ENCODE measurements at places on chromosomes 6 and 20.

DNA sequence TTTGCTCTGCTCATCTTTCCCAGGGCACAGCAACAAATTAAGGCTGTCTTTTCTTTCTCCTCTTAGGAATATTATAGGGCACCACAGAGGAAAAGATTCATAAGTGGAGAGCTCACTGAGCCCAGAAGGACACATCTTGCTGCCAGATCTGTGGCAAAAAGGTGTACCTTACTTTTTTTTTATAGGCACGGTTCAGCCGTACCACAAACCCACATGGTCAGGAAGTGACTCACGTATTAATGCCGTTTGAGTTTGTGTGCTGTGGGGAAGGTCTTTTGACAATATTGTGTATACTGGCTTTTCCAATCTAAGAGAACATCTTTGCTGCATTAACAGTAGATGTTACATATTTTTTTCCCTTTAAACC is 28.4 kb downstream of the PAQR8 start:
- no peak for DNase-seq

DNA sequence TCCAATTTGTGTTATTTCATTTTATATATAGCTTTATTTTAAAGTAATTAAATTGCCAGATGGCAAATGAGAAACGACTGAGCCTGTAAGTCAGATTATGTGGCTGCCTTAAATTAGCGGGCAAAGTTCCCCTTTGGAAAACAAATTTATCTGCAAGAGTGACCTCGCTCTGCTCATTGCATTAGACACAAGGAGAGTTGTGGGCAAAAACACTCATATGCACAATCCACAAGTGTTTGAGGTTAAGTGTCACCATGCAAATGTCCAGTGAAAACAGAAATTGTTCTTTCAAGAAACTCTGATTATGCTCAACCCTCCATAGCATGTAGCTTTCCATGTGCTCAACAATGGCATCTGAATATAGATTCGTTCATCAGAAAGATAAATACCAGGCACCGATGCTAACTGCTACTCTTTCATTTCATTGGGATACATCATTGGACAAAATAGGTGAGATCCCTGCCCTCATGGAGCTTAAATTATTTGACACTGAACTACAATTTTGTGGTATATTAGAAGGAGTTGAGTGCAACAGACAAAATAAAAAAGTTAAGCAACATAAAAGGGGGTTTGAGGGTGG is 1.7 kb upstream of the NHSL1 start:
- DNase-seq = no peak

- no peak for DNase-seq
Measured at GRCh38 chr6:47789553-47789952, 7.7 kb downstream of the OPN5 start.

DNA sequence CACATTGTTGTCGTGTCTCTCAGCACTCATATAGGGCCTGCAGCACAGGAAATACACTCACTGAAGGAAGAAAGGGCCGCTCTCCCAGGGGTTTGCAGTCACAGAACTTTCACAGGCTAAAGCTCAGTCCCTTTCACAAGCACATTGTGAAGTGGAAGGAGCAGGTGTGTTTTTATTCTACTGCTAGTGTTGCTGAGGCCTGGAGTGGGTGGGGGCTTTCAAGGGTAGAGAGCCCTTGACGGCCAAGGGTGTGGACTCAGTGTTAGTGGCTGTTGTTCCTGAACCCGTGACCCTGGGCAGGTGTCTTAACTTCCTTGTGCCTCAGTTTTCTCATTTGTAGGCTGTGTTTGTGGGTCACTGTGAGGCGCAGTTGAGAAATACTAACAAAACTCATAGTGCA is 66.2 kb upstream of the SLC22A1 start:
- no peak for DNase-seq

GRCh38 chr20:57939499-57939898 is 229.7 kb upstream of the PMEPA1 start:
- DNase-seq = no peak

DNA sequence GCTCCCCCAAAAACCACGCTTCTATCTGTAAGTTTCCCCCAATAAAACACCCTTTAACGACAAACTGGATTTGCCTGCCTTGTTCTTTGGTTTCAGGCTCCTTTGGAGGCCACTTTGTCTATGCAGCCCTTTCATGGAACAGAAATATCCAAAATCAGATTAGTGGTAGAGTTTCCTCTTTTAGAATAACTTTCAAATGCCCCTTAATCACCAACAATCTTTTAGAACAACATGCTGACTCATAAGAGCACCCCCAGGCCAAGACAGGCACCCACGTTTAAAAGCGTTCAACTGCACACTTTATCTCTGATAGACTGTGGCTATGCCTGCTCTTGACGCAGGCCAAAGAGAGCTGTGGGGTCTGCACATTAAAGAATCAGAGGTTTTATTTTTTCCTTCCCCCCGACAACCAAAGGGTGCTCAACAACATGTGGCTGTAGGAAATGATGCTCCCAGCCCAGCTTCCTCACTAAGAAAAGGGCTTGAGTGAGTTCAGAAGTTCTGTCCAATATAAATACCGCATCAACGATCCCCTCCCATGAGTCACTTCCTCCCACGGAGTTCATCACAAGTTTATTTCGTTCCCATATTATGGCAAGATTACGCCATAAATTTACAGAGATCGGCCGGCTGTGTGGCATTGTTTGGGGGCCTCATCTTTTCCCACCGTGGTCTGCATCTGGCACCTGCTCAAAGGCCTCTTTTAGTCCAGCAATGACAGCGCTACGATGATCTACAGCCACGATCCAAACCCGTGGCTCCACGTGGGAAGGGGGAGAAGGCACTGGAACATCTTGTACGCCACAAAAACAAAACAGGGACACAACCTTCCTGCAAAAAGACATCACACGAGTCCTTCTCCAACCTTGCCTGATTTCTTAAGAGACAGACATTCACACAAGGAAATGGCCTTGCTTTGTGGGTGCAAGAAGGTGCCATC is 88.8 kb upstream of the NFATC2 start:
- DNase-seq = peak; percentile 83

- DNase-seq = no peak
Measured at GRCh38 chr20:35735826-35736470, 6.1 kb downstream of the RBM39 start.

- peak; percentile 74 for DNase-seq
Measured at GRCh38 chr6:5025911-5026819, 22.3 kb upstream of the RPP40 start.

GRCh38 chr6:6775074-6775473 is 186.6 kb downstream of the LY86 start:
- no peak for DNase-seq

DNA sequence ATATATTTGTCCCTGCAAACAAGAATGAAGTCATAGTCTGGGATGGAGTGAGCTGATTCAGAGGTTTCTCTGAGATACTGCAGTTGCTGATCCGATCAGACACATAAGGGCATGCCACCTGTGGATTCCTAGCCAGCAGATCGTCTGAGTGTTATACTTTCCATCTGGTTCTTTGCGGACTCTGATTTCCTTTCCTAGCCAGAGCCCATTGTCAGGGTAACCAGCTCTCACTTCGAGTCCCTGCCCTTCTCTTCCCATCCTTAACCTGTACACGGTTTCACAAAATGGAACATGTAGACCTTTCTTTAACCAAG is 100.9 kb downstream of the TMEM200A start:
- DNase-seq = no peak

GRCh38 chr6:24524805-24525204 is 30.0 kb downstream of the ALDH5A1 start:
- no peak for DNase-seq

DNA sequence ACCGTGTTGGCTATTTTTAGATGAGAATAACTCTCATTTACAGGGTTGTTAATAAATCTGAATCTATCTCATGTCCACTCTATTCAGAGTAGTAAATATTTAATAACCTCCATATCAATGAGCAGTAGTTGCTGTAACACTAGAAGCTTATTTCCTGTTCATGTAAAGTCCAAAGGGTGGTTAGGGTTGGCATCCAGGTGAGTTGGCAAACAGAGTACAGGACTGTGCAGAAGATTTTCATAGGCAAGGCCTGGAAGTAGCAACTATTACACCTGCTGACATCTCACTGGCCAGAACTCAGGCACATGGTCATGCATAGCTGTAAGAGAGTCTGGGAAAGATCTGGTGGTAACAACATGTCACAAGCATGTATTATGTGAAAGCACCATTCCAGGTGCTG is 147.5 kb downstream of the PHF3 start:
- no peak for DNase-seq

GRCh38 chr6:112155886-112156285 is 68.5 kb downstream of the FAM229B start:
- DNase-seq = no peak

- DNase-seq = no peak
Measured at GRCh38 chr20:2658414-2659354, 5.3 kb downstream of the IDH3B start.

GRCh38 chr6:29627755-29628418 is 5.1 kb downstream of the GABBR1 start:
- DNase-seq = peak; percentile 82

- DNase-seq = no peak
Measured at GRCh38 chr20:22490287-22491193, 93.8 kb downstream of the FOXA2 start.

DNA sequence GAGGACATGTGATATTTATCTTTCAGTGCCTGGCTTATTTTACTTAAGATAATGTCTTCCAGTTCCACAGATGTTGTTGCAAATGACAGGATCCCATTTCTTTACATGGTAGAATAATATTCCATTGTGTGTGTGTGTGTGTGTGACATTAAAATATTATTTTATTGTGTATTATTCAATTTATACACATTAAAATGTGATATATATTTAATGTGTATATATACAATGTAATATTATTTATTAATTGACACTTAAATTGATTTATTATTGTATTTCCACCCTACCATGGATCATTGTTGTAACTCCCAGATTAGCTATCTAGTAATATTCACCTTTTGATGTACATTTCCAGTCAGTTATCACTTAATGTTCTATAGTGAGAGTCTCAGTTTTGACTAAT is 1422.5 kb upstream of the ADGRB3 start:
- DNase-seq = no peak

GRCh38 chr6:111828809-111829208 is 44.4 kb downstream of the FYN start:
- peak; percentile 34 for DNase-seq

GRCh38 chr6:153032255-153032882 is 29.9 kb upstream of the MTRF1L start:
- peak; percentile 18 for DNase-seq

DNA sequence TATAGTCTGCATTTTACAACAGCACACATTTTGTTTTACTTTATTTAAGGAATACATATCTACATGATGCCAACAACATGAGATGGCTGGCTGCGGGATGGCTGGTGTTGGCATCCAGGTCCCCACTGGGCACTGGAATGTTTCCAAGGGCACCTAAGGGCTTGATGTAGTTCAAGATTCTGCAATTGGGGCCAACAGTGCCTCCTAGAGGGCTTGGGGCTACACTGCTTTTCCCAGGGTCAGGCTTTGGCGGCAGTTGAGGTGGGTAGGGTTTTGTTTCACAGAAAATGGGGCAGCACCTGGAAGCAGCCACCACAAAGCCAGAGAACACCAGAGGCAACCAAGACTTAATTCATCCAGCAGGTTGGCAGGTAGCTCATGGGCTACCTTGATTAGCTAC is 202.2 kb upstream of the PRND start:
- no peak for DNase-seq

- DNase-seq = no peak
Measured at GRCh38 chr6:108632441-108632840, 71.7 kb downstream of the FOXO3 start.

DNA sequence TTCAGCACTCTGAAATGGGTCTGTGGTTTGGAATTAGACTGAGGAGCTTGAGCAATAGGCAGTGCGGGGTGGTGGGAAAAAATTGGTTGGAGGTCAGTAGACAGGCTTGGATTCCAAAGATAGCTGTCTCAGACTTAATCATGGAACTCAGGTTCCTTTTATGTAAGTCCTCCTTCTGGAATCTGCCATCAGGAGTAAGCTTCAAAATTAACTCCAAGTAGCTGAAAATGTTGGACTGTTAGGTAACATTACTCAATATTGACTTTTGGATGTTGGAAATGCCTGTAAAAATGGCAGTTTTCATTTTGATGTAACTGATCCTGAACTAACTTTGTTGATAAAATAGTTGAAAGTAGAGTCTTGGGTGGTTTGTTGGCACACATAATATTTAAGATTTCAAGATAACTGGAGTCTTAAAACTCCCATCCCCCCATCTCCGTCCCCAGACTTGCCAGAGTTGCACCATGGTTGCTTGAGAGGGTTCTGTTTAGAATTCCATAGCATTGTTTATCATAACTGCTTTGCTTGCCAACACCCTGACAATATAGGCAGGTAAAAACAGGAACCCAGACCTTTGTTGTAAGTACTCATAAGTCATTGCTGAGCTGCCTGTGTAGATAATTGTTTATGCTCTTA is 83.0 kb downstream of the PHF20 start:
- DNase-seq = no peak

- no peak for DNase-seq
Measured at GRCh38 chr6:148199584-148199983, 143.1 kb upstream of the SASH1 start.

- DNase-seq = no peak
Measured at GRCh38 chr6:166109608-166110007, 58.0 kb downstream of the TBXT start.

GRCh38 chr6:17585766-17586490 is 14.2 kb upstream of the FAM8A1 start:
- no peak for DNase-seq

- peak; percentile 54 for DNase-seq
Measured at GRCh38 chr6:63636518-63637021, 968 bp downstream of the PHF3 start.

GRCh38 chr6:129476810-129477209 is 233.2 kb downstream of the ARHGAP18 start:
- DNase-seq = no peak

- DNase-seq = no peak
Measured at GRCh38 chr6:32713241-32713640, 27.9 kb upstream of the HLA-DQA2 start.

DNA sequence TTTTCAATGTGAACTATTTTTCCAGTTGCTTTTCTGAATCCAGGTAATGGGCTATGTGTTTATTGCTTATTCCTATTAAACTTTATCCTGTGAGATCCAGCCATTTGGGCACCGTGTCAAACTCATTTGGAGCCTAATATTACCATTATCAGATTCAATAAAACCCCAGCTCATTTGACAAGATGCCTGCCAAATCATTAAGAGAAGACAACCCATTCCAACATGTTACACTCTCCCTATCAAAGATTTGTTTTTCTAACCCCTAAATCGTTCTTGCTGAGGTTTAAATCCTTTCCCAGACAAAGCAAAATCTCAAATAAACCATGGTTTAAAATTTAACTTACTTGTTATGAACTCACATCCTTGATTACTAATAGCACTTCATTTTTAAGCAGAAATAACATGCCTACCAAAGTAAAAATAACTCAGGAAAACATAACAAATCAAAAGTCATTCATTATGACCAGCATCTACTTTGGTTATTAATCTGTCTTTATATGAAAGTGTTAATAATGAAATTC is 130.0 kb upstream of the TCF21 start:
- DNase-seq = no peak

GRCh38 chr6:48834706-48835105 is 628.3 kb downstream of the MMUT start:
- DNase-seq = no peak
